ENCODE measurements at places on chromosomes 7 and 10.
A peak's percentile ranks its signal among the peaks of the same experiment; 100 is the strongest.

- no peak for DNase-seq
Observed at GRCh38 chr7:67803789-67804188, 807.2 kb downstream of the TYW1 start.

DNA sequence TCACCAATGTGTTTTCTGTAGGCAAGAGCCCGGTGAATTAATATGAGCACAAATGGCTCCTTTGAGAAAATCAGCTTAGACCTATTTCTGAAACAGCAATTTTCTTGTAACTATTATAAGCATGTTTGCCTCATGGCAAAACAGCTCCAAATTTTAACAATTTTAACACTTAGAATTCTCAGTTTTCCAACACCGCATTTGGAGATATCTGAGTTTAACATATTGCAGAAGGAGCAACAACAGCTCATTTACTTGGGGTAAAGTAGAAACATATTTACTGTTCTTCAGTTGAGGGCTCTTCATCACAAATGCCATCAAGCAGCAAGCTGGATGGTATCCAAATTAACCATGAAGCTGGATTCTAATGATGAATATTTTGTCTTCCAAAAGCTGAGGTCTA, 134.0 kb upstream of the SLC26A5 start:
- no peak for DNase-seq

DNA sequence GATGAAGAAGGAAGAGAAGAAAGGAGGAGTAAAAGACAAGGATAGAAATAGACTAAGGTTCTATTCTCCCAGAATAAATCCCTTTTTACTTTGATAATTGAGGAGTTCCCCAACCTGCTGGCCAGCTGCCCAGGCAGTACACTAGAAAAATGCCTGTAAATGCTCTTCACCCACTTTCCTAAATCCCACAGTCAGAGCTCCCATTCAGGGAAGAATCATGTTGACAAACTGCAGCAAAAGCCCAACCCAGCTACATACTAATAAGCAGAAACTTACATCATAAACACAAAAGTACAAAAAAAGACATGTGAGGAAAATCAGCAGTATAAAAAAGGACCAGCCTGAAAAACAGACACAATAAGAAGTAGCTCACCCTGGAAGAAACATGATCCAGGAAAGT, 15.8 kb upstream of the KDM7A start:
- DNase-seq, result no peak

- DNase-seq, result peak; percentile 19
Observed at GRCh38 chr7:17234398-17235031, 63.9 kb upstream of the AHR start.

DNA sequence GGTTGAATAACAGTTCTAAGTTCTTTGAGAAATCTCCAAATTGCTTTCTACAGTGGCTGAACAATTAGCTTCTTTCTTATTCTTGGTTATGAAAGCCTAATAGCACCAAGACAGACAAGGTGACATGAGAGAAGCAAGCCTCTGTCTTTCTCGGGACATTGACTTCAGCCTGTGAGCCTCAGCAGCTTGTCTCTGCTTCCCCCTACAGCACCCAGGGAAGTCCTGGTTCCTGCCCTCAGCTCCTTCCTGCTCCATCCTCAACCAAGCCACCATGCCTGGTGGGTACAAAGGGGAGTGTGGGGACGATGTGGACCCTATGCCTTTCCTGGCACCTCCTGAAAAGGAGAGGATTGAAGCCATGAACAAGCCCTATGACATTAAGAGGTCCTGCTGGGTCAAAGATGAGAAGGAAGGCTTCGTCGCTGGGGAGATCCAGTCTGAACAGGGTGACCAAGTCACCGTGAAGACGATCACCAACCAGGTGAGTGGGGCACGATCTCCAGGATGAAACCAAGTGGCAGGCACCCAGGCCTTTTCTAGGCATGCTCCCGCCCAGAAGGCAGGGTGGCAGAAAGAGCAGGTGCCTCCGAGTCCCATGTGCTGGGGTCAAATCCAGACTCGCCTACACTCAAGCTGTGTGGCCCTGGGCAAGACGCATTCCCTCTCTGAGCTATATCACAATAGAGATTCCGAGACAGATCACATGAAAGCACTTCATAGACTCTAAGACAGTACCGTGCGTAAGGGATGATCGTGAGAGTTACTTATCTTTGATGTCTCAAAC, 30.8 kb upstream of the KPNA7 start:
- DNase-seq, result no peak
